ENCODE measurements at places on chromosomes 6 and 20.

DNA sequence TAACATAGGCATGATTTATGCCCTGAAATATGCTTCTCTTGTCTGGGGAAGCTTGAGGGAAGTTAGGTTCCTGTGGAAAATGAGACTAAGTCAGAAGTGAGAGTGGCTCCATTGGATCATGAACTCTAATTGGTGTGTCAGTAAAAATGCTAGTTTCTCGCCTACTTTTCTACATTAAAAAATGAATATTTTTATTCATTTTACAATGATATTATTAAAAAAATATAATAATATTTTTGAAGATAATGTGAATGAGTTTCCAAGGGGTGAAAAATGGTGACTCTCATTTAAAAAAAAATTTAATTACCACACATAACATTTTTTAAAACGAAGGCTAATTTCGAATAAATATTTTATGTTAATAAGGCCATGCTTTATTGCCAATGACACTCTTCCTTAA, 84.2 kb downstream of the HIVEP1 start:
- DNase-seq, result no peak

DNA sequence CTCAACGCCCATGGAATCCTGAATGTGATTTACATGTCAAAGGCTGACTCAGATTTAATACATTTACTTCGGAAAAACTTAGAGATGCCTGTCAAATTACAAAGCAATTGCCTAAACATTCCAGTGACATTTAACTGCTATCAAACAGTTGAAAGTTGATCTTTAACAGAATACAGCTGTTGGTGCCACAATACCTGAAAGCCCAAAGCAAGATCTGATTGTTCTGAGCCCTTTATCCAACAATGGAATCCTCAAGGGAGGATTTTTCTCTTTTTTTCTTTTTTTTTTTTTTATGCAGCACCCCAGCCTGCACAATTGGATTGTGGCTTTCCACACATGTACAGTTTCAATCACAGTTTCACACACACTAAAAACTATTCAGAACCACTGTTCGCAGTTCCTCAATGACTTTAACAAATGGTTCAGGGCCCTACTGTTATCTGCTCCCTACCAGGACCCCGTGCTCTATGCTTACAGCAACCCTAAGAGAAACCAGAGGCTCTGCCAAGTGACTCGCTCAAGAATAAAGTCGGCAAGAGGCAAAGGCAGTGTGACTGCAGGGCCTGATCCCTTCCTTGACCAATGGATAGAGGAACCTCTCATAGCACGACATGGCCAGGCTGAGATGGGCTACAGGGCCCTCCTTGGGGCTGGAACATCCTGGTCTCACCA, 33.3 kb downstream of the EPB41L2 start:
- DNase-seq, result no peak

DNA sequence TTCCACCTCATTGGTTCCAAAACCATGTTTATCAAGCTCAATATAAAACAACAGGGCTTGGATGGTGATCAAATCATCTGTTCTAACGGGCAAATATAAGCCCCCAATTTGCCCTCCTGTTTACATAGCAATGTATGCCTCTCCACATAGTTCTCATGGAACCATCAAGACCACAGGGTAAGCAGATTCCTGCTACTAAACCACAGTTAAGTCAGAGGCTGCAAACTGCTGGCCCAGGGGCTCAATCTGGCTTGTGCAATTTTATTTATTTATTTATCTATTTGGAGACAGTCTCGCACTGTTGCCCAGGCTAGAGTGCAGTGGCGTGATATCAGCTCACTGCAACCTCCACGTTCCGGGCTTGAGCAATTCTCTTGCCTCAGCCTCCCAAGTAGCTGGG, 18.9 kb upstream of the MTHFD1L start:
- no peak for DNase-seq

DNA sequence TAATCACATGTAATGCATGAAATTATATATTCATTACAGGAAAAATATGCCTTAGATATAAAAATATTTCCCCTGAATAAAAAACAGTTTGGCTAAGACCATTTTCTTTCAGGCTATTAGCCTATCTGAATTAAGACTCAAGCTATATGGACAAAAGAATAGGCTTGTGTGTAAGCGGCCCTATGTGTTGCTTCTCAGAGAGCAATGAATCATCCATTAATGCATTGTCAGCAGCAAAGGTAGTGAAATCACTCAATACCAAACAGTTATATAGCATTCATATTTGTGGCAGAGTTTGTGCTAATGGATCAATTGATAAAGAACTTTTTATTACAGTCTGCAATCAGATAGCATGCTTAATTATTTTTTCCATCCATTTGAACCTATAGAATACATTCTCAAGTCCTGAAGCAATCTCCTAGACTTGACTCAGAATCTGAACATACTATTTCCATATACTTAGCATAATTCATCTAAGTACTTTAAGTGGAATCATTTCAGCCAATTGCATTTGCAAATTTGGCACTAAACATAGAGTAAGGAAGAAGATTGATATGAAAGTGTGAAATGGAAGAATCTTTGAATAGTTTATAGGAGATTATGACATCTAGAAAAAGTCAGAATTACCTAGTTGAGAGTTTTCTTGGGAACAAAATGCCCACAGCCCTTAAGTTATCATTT, 112.2 kb downstream of the ADGRB3 start:
- DNase-seq, result no peak

DNA sequence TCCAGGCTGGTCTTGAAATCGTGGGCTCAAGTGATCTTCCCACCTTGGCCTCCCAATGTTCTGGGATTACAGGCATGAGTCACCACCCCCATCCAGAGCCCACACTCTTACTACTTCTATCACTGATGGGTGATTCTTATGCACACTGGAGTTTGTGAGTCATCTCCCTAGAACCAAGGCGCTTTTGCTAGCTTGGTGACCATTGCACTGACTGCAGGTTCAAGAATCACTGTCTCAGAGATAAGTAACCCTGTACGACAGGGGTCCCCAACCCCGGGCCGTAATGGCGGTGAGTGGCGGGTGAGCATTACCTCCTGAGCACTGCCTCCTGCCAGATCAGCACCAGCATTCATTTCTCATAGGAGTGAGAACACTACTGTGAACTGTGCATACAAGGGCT, 118.8 kb downstream of the MAP3K7 start:
- no peak for DNase-seq

DNA sequence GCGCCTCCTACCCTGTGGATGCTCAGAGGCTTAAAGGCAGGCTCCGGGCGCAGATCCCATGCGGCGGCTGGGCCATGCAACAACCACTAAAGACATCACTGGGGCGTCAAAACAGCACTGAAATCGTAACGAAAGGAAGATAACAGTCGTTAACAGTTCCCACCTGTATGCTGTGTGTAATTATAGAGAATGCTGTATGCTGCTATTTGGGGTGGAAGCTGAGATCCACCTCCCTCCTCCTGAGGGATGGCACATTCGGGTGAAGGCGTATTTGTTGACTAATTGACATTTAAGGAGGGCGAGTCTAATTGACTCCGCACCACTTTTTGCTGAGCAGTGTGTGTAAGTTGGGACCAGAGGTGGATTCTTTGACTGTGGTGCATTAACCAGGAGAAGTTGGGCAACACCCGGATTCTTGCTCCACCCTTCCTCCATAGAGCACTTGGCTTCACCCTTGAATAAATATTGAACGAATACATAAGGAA, 687 bp downstream of the SLC35A1 start:
- peak; percentile 23 for DNase-seq

- peak; percentile 46 for DNase-seq
Observed at GRCh38 chr20:47319517-47320252, 36.8 kb downstream of the ZMYND8 start.

GRCh38 chr6:110356778-110357177, 1.4 kb downstream of the METTL24 start:
- no peak for DNase-seq

- DNase-seq, result no peak
Observed at GRCh38 chr20:19774135-19774933, 16.3 kb downstream of the RIN2 start.

- no peak for DNase-seq
Observed at GRCh38 chr6:152257581-152257980, 379.6 kb downstream of the SYNE1 start.

- no peak for DNase-seq
Observed at GRCh38 chr6:157994125-157994795, 12.6 kb downstream of the SYNJ2 start.

DNA sequence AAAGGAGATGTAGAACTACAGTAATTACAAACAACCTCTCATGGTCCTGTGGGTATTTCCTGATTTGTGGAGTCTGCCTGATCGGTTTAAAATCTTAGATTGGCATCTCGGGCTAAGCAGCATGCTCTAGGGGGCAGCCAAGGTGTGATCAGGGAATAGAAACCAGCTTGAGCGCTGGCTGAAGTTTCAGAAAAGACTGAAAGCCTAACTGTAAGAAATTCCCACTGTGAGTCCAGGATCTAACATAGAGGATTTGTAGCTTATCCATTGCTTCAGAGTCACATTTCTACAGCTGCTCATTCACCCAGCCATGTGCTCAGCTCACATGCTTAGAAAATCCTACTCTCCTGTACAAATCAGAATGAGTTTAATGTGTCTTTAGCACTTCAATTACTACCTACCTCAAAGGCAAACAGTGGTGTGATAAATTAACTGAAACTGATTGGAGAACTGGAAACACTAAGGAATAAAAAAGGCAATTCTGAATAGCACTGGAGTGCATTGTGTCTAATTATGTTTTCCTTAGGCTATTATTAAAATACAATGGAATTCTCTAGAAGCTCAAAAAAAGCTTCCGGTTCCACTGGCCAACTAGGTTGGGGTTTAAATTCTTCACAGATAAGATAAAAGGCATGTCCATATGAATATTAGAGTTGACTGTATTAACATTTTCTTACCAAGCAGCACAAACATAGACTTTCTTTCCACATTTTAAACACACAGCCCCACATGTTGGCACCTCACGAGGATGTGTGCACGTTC, 73.8 kb upstream of the MPC1 start:
- no peak for DNase-seq

GRCh38 chr20:31568773-31569162, 36.3 kb upstream of the ID1 start:
- DNase-seq, result no peak

DNA sequence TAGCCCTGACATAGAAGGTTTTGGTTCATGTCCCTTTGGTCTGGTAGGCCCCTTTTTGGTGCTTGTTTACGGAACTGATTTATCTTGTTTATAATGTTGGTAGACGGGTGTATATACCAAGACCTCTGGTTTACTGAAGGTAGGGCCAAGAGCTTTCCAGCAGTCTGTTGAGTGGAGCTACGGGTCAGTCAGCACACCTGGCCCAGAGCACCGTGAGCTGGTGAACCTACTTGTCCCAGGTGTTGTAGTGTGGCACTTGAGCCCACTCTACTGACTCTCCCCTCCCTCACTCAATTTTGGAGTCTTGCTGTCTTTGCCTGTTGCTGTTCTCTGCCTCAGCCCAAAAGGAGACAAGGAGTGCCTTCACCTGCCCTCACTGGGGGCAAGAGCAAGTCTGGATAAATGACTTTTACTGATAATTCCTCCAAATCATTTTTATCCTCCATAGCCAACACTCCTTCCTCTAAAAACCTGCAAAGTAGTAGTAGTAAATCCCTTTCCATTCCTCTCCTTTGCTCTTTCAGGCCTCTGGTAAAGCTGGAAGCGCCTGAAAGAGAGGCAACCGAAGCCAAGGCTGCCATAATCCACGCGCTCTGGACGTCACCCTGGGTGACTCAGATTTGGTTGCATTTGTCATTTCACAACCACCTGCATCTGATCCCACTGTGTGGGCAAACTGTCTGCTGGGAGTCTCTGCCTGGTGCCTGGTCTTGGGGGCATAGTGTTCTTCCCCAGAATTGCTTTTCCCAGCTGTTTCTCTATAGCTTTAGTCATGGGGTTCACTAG, 22.2 kb downstream of the RREB1 start:
- peak; percentile 94 for DNase-seq

- no peak for DNase-seq
Observed at GRCh38 chr20:56676679-56677078, 47.6 kb downstream of the TFAP2C start.

GRCh38 chr6:170117111-170117972, 173.5 kb downstream of the DLL1 start:
- no peak for DNase-seq

DNA sequence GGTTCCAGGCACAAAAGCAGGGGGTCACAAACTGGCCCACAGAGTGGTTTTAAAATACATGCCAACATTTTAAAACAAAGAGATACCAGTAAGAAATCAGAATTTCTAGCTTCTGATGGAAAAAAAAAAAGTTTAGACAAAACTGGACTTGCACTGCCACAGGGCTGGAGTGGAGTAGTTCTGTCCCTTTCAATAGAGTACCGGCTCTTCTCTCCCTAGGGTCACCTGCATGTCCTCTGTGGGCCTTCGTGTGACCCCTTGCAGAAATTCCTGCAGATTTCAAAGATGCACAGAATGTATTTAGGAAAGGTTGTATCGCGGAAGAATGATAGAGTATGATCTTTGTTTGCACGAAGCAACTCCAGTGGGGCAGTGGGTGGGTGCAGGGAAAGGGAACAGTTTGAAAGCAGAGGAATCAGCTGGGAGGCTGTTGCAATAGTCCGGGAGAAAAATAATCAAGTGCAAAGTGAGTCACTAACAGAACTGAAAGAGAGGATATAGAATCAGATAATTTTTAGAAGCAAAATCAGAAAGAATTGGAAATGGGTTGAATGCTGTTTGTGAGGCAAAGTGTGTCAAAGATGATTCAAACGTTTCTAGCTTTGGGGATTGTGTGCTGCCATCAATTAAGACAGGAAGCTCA, 97.3 kb upstream of the STXBP5 start:
- DNase-seq, result peak; percentile 64

- DNase-seq, result no peak
Observed at GRCh38 chr6:44452725-44453124, 65.2 kb downstream of the CDC5L start.

DNA sequence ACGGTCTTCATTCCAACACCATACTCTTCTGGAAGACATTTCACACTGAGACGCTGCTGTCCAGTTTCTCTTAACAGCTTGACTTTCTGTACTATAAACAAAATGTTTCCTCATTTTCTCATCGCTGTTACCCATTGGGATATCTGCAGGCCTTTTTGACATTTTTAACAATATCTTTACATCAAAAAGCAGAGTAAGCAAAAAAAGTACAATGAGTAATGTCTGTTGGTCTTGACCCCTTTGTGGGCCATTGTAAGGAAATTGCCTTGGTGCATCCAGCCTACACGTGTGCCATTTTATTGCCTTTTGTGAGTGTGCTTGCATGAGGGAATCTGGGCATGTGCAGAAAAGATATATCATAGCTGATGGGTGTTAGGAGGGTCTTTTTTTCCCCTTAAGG, 129.1 kb upstream of the MANEA start:
- DNase-seq, result no peak

GRCh38 chr6:11143394-11144371, 32.2 kb upstream of the ERVFRD-1 start:
- peak; percentile 92 for DNase-seq

DNA sequence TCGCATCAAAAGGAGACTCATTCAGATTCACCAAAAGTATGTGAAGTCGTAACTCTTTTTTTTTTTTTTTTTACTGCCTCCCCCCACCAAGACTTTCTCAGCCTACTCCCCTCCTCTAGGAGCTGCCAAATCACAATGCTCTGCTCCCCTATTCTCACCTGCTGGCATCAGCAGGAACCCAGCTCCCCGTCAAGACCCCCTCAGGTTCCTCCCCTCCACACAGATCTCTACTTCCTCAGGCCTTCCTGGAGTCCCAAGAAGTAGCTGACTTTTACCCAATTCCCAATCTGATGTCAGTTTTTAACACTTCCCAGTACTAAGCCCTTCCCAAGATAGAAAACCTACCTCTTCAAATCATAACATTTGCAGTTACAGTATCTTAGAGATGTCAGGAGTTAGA, 39.3 kb downstream of the ARHGAP18 start:
- no peak for DNase-seq

All from inflammatory macrophage treated with lipopolysaccharide for 1 hour (primary cell).